ENCODE measurements at places on chromosomes 1 and 21.

DNA sequence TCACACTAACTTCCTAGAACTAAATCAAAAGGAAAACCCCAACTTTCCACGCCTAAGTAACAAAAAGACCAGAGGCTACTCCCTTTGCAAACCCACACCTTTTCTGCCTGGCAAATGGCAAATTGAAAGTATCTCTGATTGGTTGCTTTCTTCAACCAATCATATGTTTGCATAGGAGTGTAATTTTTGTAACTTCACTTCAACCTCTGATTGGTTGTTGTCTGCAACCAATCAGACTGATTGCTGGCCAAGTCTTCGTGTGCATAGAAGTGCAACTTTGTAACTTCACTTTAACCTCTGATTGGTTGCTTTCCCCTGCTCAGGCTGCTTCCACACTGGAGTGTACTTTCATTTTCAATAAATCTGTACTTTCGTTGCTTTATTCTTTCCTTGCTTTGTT, 36.9 kb upstream of the PADI2 start:
- peak; percentile 7 for DNase-seq

GRCh38 chr1:189681252-189681919, 796.3 kb downstream of the BRINP3 start:
- no peak for DNase-seq

DNA sequence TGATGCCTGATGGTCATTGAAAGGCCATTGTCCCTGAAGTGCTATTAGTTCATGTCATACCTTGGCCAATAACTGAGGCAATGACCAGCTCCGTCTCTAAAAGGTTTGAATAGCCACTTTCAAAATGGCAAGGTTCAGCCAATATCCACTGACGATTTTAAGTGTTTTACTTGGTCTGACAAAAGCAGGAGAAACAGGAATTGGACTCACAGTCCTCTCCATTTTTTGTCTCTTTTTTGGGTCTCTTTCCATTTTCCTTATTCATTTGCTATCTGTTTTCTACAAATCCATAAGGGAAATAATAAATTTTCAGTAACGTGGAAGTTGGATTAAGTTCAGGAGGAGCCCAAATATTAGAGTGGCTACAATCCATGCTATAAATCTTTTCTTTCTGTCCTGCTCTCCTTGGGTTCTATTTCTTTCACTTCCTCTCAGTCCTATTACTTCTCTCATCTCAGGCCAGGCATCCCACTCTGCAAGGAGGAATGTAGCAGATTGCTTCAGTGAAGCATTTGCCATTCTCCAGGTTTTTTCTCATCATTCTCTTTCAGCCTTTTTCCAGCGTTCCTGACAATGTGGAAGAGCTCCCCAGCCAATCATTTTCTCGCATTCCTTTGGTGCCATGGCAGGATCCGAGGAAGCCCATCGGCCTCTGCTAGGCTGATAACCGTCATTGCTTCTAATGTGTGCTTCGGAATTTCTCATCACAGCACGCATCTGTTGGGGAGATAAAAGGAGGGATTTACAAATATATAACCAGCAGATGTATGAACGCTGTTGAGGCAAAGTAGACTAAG, 414.5 kb downstream of the ADGRL2 start:
- no peak for DNase-seq

DNA sequence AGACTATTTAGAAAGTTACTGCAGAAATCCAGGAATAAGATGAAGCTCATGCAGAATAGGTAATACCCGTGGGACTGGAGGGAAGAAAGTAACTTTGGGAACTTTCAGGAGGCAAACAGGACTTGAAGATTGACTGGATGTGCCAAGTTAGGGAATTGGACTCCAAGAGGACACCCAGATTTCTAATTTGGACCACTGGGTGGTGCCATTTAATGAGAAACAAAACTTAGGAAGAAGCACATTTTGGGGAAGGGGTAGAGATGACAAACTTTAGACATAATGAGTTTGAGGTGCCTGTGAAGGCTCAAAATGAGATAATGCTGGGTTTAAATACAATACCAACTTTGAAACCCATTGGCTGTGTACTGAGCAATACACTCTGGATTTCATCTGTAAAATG, 3.3 kb upstream of the B4GALT3 start:
- DNase-seq: no peak

GRCh38 chr1:42926879-42927242, 31.8 kb downstream of the SLC2A1 start:
- DNase-seq: no peak

DNA sequence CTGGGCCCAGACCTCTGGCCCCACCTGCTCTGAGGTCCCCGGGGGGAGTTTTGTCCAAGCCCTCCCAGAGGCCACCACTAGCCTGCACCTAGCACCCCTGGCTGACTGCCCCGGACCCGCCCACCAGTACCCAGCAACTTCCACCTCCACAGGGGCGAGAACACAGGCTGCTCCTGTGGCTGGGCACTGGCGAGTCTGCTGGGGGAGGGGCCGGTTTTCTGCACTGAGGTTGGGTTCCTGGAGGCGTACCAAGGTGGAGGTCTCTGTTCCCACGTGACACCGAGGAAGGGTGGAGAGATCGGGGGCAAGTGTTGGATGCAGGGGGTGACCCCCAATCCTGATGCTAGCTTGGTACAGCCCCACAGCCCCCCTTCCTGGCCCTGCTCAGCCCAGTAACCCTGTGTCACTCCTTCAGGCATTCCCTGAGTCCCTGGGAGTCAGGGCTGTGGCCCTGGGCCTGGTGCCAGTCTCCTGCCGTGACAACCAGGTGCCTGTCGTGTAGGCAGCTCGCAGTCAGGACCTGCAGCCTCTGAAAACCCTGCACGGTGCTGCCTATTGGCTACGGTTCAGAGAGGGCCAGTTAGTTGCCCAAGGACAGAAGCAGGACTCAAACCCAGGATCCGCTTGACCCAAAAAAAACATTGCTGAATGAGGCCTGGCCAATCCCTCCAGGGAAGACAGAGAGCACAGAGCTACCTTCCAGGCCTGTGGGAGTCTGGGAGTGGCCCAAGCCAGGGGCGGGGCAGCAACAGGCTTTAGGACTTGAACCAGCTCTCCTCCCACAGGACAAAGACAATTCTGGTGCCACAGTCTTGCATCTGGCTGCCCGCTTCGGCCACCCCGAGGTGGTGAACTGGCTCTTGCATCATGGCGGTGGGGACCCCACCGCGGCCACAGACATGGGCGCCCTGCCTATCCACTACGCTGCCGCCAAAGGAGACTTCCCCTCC, 3.1 kb downstream of the ESPN start:
- no peak for DNase-seq

DNA sequence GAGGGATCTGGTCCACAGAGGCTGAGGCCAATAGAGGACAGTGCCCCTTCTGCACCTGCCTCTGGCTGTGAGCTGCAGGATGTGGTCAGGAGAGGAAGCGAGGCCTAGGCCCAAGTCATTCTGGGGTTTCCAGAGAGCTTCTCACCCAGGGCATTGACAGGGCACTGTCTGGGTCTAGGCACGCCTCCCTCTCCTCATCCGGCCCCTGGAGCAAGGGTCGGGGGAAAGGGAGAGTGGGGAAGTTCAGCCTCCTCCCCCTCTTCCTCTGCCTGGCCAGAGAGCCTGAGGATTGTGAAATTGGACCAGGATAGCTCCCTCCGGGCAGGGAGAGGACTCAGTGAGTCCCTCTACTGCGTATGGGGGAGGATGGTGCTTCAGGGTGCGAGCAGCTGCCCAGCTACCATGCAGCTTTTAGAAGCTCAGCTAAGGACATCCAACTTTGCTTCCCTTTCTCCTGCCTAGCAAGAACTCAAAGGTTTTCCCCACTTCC, 6.3 kb upstream of the INAVA start:
- DNase-seq: peak; percentile 69

DNA sequence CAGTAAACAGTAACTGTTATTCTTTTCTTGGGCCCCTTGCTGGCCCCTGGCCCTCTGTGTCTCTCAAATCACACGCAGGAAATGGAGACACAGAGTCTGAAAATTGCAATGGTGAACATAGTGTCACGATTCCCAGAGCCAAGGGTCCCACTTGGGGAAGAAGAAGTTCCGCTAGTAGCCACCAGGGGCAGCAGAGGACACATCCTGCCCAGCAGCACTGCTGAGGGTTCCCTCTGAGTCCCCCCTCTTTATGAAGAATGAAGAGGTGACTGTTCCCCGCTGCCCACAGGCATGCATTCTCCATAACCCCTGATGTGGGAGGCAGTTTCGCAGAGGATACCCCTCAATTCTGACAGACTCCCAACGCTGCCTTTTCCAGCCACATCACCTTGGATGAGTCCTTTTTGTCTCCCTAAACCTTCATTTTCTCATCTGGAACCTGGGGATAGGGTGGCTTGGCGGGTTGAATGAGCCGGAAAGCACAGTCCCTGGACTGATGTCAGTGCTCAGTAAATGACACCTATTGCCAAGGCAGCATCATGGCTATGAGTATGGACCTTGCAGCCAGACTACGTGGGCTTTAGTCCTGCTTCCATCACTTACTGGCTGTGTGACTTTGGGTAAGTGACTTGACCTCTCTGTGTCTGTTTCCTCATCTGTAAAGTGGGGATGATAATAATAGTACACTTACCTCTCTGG, 238.0 kb upstream of the TMEM51 start:
- peak; percentile 68 for DNase-seq

DNA sequence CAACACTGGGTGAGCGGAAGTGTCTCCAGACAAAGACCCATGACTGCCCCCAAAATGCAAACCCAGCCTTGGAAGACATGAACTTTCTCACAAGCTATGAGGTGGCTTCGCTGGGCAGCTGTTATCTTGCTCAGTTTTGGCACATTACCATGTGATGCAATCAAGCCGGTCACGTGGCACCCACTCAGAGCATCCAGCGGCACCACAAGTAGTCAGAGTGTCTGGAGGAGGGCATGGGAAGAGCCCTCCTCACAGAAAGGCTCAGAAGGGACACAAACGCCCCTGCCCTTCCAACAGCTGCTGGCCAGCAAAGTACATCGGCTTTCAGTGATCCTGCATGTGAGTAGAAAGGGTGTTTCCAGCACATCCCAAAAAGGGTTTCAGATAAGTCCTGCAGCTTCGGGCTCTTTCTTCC, 145.5 kb upstream of the IRF2BP2 start:
- peak; percentile 87 for DNase-seq

GRCh38 chr1:205672395-205672889, 7.9 kb downstream of the SLC45A3 start:
- DNase-seq: no peak

- DNase-seq: peak; percentile 64
These were observed 498.1 kb downstream of the LMO4 start for GRCh38 chr1:87826681-87827251.

DNA sequence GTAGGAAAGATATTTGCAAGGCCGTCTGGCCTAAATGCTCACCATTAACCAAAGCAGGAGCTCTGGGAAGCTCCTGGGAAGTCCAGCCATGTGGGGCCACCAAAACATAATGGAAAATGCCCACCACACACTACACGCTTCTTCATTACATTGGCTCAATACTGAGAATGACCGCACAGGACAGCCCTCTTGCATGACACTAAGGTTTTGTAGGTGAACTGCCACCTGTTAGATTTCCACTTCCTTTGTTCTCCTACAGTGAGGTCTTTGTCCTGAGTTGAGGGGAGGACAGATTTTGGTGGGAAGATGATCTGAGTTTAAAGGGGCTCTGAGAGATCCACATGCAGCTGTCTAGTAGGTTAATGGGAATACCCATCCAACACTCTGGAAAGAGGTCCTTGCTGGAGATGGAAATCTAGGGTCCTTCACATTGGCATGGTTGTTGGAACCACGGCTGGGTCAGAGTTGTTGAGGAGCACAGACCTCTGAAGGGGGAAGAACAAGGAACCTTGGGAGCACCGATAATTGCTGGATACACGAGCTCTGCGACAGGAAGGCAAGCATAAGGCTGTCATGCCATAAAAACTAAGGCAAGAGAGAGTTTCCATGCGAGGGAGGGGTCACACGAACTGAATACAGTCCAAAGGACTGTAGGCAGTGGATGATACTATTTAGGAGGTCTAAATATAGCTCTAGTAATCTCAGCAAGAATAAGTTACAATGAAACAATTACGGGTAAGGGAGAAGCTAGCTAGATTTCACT, 105.5 kb upstream of the IRF2BP2 start:
- no peak for DNase-seq

DNA sequence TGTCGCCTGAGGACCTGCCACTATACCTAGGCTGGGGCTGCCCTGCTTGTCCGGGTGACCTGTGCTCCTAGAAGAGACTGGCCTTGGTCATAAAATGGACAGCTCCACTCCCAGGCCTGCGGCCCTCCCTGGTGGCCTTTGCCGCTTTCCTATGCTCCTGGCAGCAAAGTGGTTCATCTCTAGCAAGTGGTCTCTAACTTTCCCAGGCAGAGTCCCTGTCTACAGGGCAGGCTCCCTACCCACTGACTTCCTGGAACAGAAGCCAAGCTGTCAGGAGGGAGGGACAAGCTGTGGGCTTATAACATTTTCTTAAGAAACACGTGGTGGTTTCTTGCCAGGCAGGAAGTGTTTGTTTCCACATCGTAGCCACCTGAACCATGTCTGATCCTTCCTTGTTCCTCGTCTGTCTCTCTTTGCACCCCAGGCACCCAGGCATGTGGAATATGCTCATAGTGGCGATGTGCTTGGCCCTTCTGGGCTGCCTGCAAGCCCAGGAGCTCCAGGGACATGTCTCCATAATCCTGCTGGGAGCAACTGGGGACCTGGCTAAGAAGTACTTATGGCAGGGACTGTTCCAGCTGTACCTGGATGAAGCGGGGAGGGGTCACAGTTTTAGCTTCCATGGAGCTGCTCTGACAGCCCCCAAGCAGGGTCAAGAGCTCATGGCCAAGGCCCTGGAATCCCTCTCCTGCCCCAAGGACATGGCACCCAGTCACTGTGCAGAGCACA, 10.1 kb downstream of the H6PD start:
- DNase-seq: peak; percentile 41

GRCh38 chr1:59949648-59950047, 23.1 kb upstream of the CYP2J2 start:
- DNase-seq: no peak

- no peak for DNase-seq
These were observed 25.3 kb downstream of the TFF3 start for GRCh38 chr21:42289926-42290325.

GRCh38 chr1:219160967-219161366, 12.7 kb upstream of the LYPLAL1 start:
- DNase-seq: no peak

DNA sequence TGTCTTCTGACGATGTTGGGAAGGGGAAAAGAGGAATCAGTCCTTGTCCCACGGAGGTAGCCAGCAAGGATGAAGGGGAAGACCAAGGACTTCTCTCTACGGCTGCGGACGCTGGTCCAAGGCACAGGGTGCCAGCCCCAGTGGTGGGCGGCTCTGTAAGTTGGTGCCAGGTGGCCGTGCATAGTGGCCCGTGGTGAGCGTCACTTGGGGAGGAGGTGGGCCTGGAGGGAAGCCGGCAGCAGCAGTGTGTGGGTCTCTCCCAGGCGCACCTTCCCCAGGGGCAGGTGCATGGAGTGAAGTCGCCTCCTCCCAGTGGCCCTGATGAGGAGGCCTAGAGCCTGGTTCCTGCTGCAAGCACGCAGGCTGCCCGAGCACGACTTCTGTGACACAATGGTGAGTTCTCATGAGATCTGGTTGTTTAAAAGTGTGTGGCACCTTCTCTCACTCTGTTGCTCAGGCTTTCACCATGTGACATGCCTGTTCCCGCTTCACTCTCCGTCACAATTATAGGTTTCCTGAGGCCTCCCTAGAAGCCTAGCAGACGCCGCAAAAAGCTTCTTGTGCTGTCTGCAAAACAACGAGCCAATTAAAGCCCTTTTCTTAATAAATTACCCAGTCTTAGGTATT, 43.6 kb upstream of the TIAM1 start:
- no peak for DNase-seq

GRCh38 chr1:36869054-36869453, 165.3 kb downstream of the GRIK3 start:
- no peak for DNase-seq

GRCh38 chr1:62424411-62424810, 12.4 kb upstream of the USP1 start:
- DNase-seq: peak; percentile 72
